ENCODE measurements at places on chromosomes 12 and 14. TPM values are rescaled to one million over a fixed set of nuclear protein-coding genes. Genes with fewer than 3 reads are reported as not detected.

The OTUB2 gene
- total RNA-seq, result 1.4 TPM

The RPGRIP1 gene
- under 0.01 TPM for total RNA-seq

The AMDHD1 gene
- total RNA-seq, result 0.29 TPM

The RASAL1 gene
- not detected for total RNA-seq

The SEC23A gene
- 326 TPM for total RNA-seq

The SCNN1A gene
- total RNA-seq, result 0.36 TPM

The KRT80 gene
- 0.59 TPM for total RNA-seq

The KRT79 gene
- total RNA-seq, result not detected

The SOAT2 gene
- total RNA-seq, result not detected

The KRT82 gene
- not detected for total RNA-seq

The EML5 gene
- total RNA-seq, result under 0.01 TPM

The MYO1H gene
- total RNA-seq, result not detected

The CACNA1C gene
- 19.2 TPM for total RNA-seq

The ABCB9 gene
- total RNA-seq, result 13.0 TPM

All from osteoblast (primary cell).